ENCODE measurements at places on chromosomes 5 and 9.

DNA sequence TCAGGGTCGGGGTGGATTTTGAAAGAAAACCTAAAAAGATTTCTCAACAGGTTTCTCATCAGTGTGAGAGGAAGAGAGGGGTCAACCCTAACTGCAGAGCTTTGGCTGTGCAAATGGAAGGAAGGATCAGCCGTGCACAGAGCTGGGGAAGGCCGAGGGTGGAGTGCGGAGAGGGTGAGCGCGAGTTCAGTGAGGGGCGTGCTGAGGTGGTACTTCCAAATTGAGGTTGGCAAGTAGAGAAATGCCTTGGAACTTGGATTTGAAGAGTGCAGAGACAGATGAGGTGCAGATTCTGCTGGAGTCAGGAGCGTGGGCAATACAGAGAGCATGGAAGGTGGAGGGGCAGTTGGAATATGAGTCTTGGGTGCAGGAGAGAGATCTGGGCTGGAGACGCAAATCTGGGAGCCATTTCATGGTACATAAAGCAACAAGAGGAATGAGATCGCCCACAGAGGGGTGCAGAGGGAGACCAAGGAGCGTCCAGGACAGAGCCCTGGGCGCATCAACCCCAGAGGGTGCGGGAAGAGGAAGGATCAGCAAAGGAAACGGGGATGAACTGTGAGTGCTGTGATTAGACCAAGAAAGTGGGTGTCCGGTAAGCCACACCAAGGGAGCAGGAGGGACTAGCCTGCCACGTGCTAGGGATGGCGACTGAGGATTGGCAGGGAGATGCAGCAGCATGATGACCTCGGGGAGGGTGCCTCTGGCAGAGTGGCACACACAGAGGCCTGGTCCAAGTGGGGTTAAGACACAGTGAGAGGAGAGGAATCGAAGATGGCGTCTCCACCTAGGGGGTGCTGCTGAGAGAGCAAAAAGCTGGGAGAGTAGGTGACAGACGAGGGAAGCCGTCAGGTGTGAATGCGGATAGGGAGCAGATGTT, 105.8 kb downstream of the ADAMTS2 start:
- no peak for DNase-seq

GRCh38 chr5:10441992-10442435, 335 bp downstream of the ROPN1L start:
- no peak for DNase-seq

- DNase-seq: no peak
Measured at GRCh38 chr5:1515921-1516571, 7.7 kb downstream of the LPCAT1 start.

DNA sequence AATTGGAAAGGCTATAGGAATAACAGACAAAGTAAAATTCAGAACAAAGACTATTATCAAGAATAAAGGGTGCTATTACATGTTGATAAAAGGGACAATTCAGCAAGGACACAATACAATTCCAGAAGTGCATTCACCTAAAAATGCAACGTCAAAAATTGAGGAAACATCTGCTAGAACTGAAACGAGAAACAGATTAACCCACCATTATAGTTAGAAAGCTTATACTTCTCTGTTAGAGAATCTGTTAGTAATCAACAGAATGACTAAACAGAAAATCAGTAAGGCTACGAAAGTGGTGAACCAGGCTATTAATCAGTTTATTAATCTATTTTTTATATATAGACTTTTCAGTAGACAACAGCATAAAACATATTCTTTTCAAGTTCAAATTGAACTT, 14.8 kb downstream of the FCN1 start:
- DNase-seq: no peak

DNA sequence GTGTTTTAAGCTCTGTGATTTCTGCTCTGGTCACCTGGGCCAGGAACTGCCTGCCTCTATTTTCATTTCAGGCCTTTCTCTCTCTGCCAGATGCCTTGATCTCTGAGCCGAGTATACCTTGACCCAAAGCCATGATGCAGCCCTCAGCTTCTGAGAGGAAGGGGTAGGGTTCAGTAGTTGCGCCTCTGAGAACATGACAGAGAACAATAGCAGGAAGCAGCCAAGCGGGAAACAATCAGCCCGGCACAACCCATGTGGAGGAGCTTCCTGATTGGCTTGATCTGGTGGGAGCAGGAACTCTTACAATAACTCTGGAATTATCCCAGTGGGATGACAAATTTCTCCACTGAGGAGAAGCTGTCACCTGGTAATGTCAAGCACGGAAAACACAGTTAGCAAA, 127.4 kb downstream of the PALM2AKAP2 start:
- no peak for DNase-seq

DNA sequence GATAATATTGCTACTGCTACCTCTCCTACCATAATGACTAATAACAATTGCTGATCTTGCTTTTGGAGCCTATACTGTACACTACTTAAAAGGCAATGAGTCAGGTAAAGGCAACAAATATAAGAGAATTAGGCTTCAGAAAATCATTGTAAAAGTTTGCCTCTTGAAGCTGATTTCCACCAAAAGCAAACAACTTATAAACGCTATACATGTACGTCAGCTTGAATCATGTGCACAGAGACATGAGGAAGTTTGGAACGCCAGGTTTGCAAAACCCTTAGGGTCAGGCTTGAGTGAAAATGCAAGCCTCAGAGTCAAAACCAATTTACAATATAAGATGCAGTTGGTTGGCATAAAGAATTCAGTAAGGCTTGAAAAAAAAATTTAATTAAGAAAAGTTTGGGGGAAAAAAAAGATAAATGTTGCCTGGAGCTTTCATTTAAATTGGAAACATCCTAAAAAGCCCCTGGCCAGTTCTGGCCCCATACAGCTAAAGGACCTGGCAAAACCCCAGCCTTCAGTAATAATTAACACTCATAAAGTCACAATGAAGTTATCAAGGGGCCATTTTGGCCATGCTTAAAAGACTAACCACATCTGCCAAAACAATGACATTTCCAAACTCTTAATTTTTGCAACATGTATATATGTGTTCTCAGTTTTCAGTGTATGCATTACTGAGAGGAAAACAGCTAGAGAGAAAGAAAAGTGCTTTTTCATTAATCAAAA, 181.0 kb upstream of the NFIL3 start:
- DNase-seq: no peak

GRCh38 chr9:99947395-99947794, 40.9 kb downstream of the STX17 start:
- DNase-seq: no peak

DNA sequence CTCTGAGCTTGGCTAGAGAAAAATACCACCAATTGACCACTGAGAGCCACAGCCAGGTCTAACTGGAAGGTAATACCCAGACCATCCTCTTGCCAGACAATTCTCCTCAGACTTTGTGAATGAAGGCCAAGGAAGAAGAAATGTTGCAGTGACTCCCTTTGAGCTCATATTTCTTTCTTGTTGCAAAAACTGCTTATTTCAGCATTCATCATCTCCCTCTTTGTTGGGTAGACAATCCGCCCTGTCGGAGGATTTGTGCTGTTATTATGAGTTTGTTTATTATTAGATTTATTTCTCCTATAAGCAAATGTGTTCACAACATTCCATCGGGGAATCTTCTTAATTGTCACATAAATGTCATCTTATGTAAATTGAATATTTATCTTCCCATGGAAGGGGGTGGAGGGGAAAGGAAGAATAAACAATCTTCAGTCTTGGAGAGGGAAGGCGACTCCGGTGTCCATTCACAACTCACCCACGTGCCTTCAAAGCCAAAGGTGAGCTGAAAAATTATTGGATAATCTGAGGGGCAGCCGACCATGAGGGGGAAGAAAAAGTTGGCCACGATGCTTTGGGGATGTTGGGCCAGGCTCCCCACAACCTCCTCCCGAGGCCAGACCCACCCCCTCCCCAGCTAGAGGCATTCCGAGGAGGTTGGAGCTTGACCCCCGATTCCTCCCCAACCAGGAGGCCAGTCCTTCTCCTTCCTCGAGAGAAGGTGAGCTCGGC, 1.8 kb upstream of the JADE2 start:
- DNase-seq: no peak

DNA sequence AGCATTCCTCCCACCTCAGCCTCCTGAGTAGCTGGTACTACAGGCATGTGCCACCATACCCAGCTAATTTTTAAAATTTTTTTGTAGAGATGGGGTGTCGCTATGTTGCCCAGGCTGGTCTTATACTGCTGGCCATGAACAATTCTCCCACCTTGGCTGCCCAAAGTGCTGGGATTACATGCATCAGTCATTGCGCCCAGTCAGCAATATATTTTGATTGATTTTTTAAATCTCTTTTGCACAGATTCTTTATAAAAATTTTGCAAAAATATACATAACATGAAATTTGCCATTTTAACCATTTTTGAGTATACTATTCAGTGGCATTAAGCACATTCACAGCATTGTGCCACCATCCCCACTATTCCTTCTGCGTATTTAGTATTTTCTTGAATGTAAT, 94.0 kb downstream of the INVS start:
- DNase-seq: no peak

DNA sequence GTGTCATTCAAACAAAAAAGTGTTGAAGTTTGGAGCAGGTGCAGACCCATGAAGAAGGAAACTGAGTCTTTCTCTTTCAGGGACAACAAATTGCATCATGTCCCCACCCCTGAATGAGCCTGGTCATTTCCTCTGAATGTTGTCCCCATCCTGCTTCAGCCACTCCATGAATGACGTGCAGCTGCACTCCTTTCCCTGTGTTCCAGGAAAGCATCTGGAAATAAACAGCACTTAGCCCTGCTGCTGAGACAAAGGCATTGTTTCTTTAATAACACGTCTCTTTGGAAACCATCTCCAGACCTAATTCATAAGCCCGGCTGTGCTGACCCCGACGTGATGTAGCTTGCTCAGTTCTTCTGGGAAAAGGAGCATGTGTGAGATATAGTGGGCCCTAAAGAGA, 682.3 kb downstream of the BRINP1 start:
- DNase-seq: no peak

DNA sequence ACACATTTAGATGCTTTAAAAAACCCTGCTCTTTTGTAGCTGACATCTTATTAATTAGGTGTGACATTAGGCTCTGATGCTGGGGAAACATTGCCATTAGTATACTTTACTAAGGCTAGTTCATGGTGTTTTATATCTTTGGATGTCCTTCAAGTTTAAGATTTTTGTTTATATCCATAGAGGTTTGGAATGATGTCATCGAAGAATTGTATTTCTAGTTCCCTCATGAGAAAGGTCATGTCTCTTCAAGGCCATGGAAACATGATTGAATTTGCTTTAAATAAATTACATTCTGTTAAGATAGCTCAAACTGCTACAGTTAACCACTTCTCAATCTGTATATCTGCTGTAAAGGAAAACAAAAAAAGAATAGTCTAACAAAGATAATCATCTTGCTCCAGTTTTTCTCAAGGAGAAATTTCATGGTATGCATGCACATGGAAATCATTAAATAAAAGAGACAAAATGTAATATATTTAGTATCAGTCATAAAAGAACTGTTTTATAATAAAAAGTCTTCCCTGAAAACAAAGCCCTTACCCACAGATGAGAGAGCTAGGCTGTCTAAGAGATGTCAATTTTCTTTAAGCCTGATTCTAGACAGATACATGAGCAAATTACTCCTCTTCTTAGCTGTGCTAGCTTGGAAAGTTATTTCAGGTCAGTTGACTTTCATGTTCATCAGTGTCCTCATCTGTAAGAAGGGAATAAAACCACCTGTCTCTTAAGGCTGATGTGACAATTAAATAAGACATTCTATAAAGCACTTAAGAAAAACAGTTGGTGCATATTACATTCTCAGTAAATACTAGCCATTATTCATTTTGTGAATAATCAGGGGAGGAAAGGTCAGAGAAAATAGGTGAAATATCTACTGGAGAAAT, 25.0 kb upstream of the STARD4 start:
- no peak for DNase-seq

GRCh38 chr5:108638021-108638420, 109.7 kb upstream of the FER start:
- no peak for DNase-seq

GRCh38 chr5:128287740-128288139, 204.2 kb downstream of the SLC12A2 start:
- no peak for DNase-seq

Measured in stimulated activated CD8-positive, alpha-beta memory T cell treated with anti-CD3 and anti-CD28 coated beads, Interleukin-12 subunit alpha, Interleukin-12 subunit beta, amount 100 ng/mL, for 1 hour (primary cell).